ENCODE measurements at places on chromosomes 6 and 20. TPM values are rescaled to one million over a fixed set of nuclear protein-coding genes. Genes with fewer than 3 reads are reported as not detected.

- H3K4me3 ChIP-seq: no peak overlapping the region
- DNase-seq: no peak
- no peaks in the 10 kb centered on the region for H3K36me3 ChIP-seq
- H3K4me1 ChIP-seq: no peaks in the 10 kb centered on the region
- H3K27me3 ChIP-seq: no peaks in the 10 kb centered on the region
Measured at GRCh38 chr20:6588296-6588695, 179.2 kb upstream of the BMP2 start.

DNA sequence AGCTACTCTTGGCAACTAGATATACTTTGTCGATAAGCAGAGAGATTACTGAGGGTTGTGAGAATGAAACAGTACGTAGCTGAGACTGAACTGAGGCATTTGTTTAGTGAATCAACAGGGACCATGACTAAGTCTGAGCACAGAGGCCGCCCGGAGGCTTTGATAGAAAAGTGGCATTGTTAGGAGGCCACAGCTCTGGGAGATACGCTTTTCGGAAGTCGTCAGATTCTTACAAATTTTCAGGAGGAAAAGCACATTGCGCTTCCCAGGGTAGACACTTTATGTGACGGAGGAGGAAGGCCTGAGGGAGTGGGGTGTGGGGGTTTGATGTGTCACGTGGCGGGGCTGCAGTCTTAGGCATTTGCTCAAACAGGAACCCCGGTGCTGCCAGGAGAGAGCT lies 69.4 kb downstream of the PSMG4 start:
- no peaks in the 10 kb centered on the region for H3K36me3 ChIP-seq
- DNase-seq: no peak
- H3K4me1 ChIP-seq: no peaks in the 10 kb centered on the region
- H3K4me3 ChIP-seq: no peak overlapping the region
- no peaks in the 10 kb centered on the region for H3K27me3 ChIP-seq

GRCh38 chr6:47182291-47182957 lies 127.3 kb downstream of the TNFRSF21 start:
- no peak overlapping the region for H3K4me3 ChIP-seq
- no peaks in the 10 kb centered on the region for H3K4me1 ChIP-seq
- H3K36me3 ChIP-seq: no peaks in the 10 kb centered on the region
- no peak overlapping the region for H3K27ac ChIP-seq
- H3K27me3 ChIP-seq: no peaks in the 10 kb centered on the region

DNA sequence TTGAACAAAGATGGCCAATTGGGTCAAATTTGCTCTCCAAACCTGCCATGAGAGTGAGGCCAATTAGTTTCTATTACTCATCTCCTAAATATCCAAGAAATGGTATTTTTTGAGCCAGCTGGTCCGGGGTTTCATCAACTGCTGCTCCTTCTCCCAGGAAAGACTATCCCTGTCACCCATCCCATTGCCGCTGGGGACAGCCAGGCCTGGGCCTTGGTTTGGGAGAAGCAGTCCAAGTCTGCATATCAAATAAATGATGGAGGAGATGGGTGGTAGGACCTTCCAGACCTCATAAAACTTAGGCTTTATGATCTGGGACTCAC lies 46.7 kb upstream of the TTPAL start:
- no peaks in the 10 kb centered on the region for H3K36me3 ChIP-seq
- H3K4me3 ChIP-seq: no peak overlapping the region
- no peak for DNase-seq
- H3K27ac ChIP-seq: no peak overlapping the region
- peaks cover 4% of the 10 kb centered on the region for H3K4me1 ChIP-seq

DNA sequence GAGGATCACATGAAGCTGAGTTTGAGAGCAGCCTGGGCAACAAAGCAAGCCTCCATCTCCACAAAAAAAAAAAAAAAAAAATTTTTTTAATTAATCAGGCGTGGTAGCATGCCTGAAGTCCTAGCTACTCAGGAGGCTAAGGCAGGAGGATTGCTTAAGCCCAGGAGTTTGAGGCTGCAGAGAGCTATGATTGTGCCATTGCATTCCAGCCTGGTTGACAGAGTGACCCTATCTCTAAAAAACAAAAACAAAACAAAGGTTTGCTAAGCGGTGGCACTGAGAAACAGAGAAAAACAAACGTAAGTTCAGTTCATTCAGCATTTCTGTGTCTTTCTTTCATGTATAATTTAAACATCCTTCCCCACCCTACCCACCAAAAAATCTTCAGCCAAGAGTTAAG lies 78.4 kb downstream of the ANKS1A start:
- DNase-seq: no peak
- no peaks in the 10 kb centered on the region for H3K27me3 ChIP-seq
- no peaks in the 10 kb centered on the region for H3K36me3 ChIP-seq
- H3K27ac ChIP-seq: no peak overlapping the region
- H3K4me3 ChIP-seq: no peak overlapping the region

DNA sequence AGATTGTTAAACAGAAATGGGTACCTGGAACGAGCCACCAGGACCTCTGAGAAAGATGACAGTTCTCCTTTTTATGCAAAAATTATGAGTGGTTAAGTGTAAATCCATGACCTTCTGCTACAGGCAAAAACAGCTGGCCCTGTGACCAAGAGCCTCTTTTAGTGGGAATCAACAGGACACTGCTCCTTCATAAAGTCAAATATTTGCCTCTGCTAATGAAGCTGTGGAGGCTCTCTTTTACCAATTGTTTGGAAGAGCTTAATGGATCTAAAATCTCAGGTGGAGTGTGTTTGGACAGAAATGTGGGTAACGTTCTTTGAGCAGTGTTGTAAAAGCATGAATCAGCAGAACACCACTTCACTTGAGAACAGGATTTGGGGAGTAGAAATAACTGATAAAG lies 117.5 kb upstream of the PCSK2 start:
- no peaks in the 10 kb centered on the region for H3K4me1 ChIP-seq
- no peak for DNase-seq
- H3K27me3 ChIP-seq: no peaks in the 10 kb centered on the region
- no peaks in the 10 kb centered on the region for H3K36me3 ChIP-seq
- no peak overlapping the region for H3K4me3 ChIP-seq

- H3K27me3 ChIP-seq: no peaks in the 10 kb centered on the region
- no peak overlapping the region for H3K27ac ChIP-seq
- no peak for DNase-seq
- no peaks in the 10 kb centered on the region for H3K4me1 ChIP-seq
- no peak overlapping the region for H3K4me3 ChIP-seq
Measured at GRCh38 chr6:23395381-23395780, 730.6 kb upstream of the NRSN1 start.

- H3K36me3 ChIP-seq: no peaks in the 10 kb centered on the region
- peaks cover 1% of the 10 kb centered on the region for H3K4me1 ChIP-seq
- no peak overlapping the region for H3K4me3 ChIP-seq
- H3K27me3 ChIP-seq: no peaks in the 10 kb centered on the region
- no peak for DNase-seq
Measured at GRCh38 chr6:12608874-12609273, 107.7 kb upstream of the PHACTR1 start.

- H3K36me3 ChIP-seq: no peaks in the 10 kb centered on the region
- no peaks in the 10 kb centered on the region for H3K27me3 ChIP-seq
- no peak overlapping the region for H3K4me3 ChIP-seq
- no peak overlapping the region for H3K27ac ChIP-seq
Measured at GRCh38 chr20:57095426-57095825, 171.0 kb downstream of the BMP7 start.

- H3K36me3 ChIP-seq: no peaks in the 10 kb centered on the region
- H3K4me1 ChIP-seq: no peaks in the 10 kb centered on the region
- no peak overlapping the region for H3K4me3 ChIP-seq
- DNase-seq: no peak
Measured at GRCh38 chr6:83578057-83578456, 65.7 kb downstream of the PRSS35 start.

DNA sequence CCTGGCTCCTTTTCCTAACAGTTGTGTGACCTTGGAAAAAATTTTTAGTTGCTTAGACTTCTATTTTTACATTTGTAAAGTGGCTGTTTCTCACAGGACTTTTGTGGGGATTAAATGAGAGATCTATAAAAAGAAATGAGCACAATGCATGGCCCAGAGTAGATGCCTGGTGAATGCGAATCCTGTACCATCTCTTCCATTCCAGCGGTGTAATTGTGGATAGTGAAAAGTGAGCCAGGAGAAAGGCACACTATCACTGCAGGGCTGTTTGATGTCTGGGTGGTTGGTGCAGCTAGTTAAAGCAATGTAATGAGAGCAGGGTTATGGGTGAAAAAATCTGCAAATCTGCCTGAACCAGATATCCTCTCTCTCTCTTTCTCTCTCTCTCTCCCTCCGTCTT lies 347.5 kb upstream of the CITED2 start:
- H3K36me3 ChIP-seq: no peaks in the 10 kb centered on the region
- H3K27me3 ChIP-seq: no peaks in the 10 kb centered on the region
- H3K4me3 ChIP-seq: no peak overlapping the region
- no peak overlapping the region for H3K27ac ChIP-seq

DNA sequence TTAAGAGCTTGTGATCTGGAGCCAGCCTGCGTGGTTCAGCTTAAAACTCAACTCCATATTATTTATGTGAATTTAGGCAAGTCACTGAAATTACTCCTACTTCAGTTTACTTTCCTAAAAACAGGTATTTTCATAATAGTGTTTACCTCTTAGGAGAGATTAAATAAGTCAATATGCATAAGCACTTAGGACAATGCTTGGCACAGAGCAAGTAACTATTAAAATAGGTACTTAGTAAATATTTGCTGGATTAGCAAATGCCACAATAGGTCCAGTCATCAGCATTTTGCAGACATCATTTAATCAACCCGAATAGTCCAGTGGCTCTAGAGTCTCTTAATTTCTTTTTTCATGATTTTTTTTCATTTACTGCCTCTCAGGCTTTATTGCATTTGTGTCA lies 78.6 kb upstream of the PTPRK start:
- H3K4me1 ChIP-seq: no peaks in the 10 kb centered on the region
- H3K4me3 ChIP-seq: no peak overlapping the region
- H3K36me3 ChIP-seq: no peaks in the 10 kb centered on the region
- DNase-seq: no peak
- H3K27me3 ChIP-seq: no peaks in the 10 kb centered on the region

DNA sequence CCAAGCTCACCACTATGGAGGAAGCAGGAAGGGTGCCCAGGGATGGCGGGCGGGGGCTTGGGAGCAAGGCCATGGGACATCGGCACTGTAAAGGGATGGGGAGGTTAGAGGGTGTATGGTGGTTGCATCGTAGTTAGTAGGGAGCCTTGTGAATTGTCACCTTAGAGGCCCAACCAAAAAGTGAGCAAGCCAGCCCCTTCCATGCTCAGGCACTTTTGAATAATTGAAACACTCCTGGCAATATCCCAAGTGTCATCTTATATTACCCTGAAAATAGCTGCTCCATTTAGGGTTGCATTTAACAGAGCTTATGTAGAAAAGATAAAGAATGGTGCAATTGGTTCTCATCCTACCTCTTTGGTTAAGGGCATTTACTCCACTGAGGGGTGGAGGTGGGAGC lies 169.2 kb downstream of the SAMD5 start:
- H3K27ac ChIP-seq: no peak overlapping the region
- no peak for DNase-seq
- H3K27me3 ChIP-seq: no peaks in the 10 kb centered on the region
- no peaks in the 10 kb centered on the region for H3K36me3 ChIP-seq

- no peaks in the 10 kb centered on the region for H3K4me1 ChIP-seq
- H3K27ac ChIP-seq: no peak overlapping the region
- H3K4me3 ChIP-seq: no peak overlapping the region
Measured at GRCh38 chr20:59148701-59149493, 14.7 kb upstream of the ZNF831 start.

GRCh38 chr6:148898376-148899014 lies 151.7 kb downstream of the UST start:
- DNase-seq: peak; percentile 34
- no peaks in the 10 kb centered on the region for H3K36me3 ChIP-seq
- H3K27ac ChIP-seq: no peak overlapping the region
- no peak overlapping the region for H3K4me3 ChIP-seq
- H3K27me3 ChIP-seq: no peaks in the 10 kb centered on the region
- H3K4me1 ChIP-seq: peaks cover 2% of the 10 kb centered on the region

- no peaks in the 10 kb centered on the region for H3K4me1 ChIP-seq
- no peak overlapping the region for H3K4me3 ChIP-seq
- H3K27ac ChIP-seq: no peak overlapping the region
- no peaks in the 10 kb centered on the region for H3K27me3 ChIP-seq
- H3K36me3 ChIP-seq: no peaks in the 10 kb centered on the region
Measured at GRCh38 chr6:125732398-125732797, 17.0 kb upstream of the HEY2 start.

GRCh38 chr6:80605165-80605989 lies 498.9 kb downstream of the BCKDHB start:
- H3K27me3 ChIP-seq: no peaks in the 10 kb centered on the region
- no peak for DNase-seq
- H3K4me3 ChIP-seq: no peak overlapping the region
- no peaks in the 10 kb centered on the region for H3K36me3 ChIP-seq

GRCh38 chr6:36838896-36839748 lies at the start of gene CPNE5:
TSS of gene CPNE5 (minus strand) at chr6:36839444. CDS start at chr6:36839377, 67 bp downstream.
- H3K4me1 ChIP-seq: peaks cover 8% of the 10 kb centered on the region
- DNase-seq: no peak
- peak within 1 kb of the TSS; percentile 0 for H3K27ac ChIP-seq
- H3K36me3 ChIP-seq: no peaks in the 10 kb centered on the region
- H3K4me3 ChIP-seq: peak within 1 kb of the TSS; percentile 45

DNA sequence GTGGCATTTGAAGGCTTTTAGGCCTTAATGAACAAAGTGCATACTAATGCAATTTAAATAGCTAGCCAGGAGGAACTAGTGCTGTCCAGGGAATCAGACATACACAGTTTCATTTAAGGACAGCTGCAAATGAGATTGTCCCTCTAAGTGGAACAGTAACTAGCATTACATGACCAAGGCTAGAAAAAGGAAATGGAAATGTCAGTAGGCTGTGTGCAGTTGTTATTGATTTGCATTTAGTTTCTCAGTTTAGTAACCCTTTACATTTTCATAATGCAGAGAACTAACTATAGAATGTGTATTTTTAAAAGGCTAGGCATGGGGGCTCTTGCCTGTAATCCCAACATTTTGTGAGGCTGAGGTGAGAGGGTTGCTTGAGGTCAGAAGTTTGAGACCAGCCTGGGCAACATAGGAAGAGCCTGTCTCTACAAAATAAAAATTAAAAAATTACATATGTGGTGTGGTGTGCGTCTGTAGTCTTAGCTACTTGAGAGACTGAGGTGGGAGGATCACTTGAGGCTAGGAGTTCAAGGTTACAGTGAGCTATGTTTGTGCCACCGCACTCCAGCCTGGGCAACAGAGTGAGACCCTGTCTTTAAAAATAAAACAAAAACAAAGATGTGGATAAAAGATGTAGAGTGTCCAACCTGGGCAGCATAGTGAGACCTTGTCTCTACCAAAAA lies 468.0 kb downstream of the UTRN start:
- H3K27me3 ChIP-seq: no peaks in the 10 kb centered on the region
- H3K27ac ChIP-seq: no peak overlapping the region
- DNase-seq: no peak
- H3K4me3 ChIP-seq: no peak overlapping the region
- no peaks in the 10 kb centered on the region for H3K4me1 ChIP-seq

The GPR6 gene
- not detected for total RNA-seq

The NHLRC1 gene
- 0.46 TPM for total RNA-seq

The CCN6 gene
- not detected for total RNA-seq

The TRIM31 gene
- total RNA-seq: not detected

The HLA-DMB gene
- total RNA-seq: 12.0 TPM

The VWA7 gene
- total RNA-seq: 5.5 TPM

The PI16 gene
- total RNA-seq: 3.1 TPM

The PRR18 gene
- 5.1 TPM for total RNA-seq

Data from ovary (tissue), 10 donors.